Left lung (tissue), 14 donors: ENCODE measurements at places on chromosomes 5 and 9. TPM values are rescaled to one million over a fixed set of nuclear protein-coding genes. Genes with fewer than 3 reads are reported as not detected.

Gene KCNV2
- total RNA-seq = not detected

Gene CRB2
- 0.08 TPM for total RNA-seq

DNA sequence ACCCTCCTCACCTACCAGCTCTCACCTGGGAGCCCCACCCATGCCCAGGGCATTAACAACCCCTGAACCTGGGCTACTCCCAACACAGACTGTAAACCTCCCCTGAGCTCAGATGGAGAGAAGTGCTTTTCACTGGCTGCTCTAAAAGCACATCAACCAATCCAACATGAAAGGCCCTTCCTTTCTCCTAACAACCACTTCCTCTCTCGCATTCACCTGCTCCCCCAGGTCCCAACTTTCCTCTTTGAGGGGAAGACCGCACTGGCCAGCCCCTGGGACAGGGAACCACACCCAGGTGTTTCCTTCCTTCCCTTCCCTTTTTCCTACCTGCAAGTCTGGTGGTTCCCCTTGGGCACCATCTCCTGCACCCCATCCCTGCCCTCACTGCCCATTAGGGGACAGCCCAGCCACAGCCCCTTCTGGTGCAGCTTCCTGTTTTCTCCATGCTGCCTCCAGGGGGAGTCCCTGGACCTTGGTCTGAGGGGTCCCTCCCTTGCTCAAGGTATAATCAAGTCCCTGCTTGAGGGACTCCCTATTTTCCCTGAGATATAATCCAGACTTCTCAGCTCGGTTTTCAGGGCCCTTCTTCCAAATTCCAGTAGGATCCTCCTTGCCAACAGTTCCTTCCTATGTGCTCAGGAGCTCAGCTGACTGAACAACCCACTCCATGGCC is 30.5 kb upstream of the DAB2IP start:
- DNase-seq = no peak

DNA sequence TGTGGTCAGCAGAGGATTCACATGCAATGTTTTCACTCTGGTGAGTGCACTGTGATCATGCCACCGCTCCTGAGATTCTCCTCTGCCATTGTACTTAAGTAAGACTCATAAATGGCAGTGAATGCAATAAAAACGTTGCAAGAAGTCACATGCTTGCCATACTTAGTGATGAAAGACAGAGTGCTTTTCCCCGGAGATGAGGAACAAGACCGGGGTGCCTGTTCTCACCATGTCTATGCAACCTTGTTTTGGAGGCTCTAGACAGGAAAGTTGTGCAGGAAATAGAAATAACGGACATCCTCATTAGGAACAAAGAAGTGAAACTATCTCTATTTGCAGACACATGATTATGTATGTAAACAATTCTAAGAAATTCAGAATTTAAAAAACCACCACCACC is 84.7 kb upstream of the IRX2 start:
- DNase-seq = no peak
